ENCODE measurements at places on chromosomes 12 and 14.

DNA sequence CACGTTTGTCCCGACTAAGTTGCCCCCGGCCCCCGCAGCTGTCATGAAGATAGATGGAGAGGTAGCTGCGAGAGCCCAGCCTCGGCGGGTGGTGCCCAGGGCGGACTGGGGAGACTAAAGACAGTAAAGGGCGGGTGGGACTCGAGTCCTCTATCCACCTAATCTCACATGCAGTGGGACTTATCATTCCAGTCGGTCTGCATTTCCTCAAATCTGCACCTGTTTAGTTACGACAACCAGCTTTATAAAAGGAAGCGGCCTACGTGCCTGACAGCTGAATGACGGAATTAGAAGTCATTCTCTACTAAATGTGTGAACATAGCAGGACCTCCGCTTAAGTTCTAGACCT is 109.8 kb upstream of the EGLN3 start:
- DNase-seq, result no peak

DNA sequence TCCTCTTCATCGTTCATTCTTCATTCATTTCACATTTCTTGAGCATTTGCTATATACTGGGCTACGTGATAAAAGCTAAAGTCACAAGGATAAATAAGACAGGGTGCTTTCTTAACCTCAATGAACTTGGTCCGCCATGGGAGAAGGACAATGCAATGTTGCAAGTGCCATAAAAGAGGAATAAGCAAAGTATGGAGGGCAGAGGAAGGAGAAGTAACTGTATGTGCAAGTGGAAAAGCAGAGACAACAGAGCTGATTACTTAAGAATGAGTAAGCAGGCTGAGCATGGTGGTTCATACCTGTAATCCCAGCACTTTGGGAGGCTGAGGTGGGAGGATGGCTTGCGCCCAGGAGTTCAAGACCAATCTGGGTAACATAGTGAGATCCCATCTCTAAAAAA is 14.4 kb downstream of the AREL1 start:
- no peak for DNase-seq

DNA sequence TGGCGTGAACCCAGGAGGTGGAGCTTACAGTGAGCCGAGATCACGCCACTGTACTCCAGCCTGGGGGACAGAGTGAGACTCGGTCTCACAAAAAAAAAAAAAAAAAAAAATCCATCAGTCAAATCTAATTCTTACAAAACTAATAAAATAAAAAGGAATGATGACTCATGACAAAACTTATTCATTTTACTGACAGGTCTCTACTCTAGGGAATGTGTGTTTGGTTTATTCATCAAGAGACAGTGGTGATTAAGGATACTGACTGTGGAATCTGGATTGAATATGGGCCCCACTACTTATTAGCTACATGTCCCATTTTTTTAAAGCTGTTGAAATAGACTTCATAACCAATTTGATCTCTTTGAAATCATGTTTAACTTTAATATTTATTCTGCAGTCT is 29.3 kb upstream of the GAS2L3 start:
- no peak for DNase-seq

GRCh38 chr12:56457817-56458216 is 3.4 kb upstream of the MIP start:
- DNase-seq, result no peak

GRCh38 chr12:112848338-112848715 is 56.8 kb downstream of the RPH3A start:
- DNase-seq, result no peak

- no peak for DNase-seq
These were observed 1057.8 kb downstream of the FSCB start for GRCh38 chr14:43449291-43449690.

DNA sequence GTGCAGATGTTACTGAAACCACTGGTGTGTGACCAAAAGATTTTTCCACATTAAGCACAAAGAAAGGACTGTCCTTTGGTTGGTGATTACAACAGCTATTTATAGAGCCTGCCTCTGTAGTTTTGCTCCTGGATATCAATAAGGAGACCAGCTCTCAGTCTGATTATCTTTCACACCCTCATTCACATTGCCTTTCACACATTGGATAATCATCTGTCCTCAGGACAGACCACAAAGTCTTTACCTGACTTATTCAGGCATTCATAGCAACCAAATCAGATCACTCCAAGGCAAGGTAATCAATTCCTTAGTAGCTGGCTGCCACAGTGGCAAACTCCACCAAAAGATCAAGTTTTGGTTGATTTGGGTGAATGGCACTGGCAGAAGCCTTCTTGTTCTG is 59.6 kb upstream of the CPSF6 start:
- DNase-seq, result no peak

- no peak for DNase-seq
These were observed 139.3 kb downstream of the PTPN11 start for GRCh38 chr12:112557951-112558630.

GRCh38 chr12:131684015-131684725 is 26.7 kb upstream of the SFSWAP start:
- DNase-seq, result no peak

GRCh38 chr12:4091016-4091743 is 182.4 kb upstream of the CCND2 start:
- DNase-seq, result no peak

GRCh38 chr12:66600903-66601302 is 78.0 kb downstream of the GRIP1 start:
- no peak for DNase-seq

- no peak for DNase-seq
These were observed 147.4 kb upstream of the NUDT4 start for GRCh38 chr12:93230326-93230720.

DNA sequence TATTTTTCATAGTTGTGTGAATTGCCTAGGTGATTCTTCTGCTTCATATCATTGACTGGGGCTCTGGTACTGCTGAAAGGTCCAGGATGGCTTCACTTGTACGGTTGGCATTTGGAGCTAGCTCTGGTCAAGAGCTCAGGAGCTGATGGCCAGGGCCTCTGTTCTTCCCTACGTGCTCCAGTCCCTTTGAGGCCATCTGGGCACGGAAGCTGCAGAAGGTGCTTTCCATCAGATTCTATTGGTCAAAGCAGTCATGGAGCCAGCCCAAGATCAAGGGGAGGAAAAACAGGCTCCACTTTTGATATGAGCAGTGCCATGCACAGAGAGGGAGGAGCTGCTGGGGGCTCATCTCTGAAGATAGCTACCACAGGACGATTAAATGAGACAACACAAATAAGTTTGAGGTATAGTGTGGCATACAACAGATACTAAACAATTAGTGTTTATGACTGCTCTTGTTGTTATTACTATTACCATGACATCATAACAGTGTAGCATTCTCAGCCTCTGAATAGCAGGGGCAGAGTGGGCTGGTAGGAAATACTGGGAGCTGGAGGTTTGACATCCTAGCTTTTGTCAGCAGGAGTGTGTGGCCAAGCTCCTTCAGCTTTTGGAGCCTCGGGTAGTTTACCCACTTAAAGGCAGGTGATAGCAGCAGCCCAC is 10.4 kb downstream of the KRT83 start:
- no peak for DNase-seq

- no peak for DNase-seq
These were observed 382.8 kb downstream of the ADAMTS20 start for GRCh38 chr12:43169115-43169681.

DNA sequence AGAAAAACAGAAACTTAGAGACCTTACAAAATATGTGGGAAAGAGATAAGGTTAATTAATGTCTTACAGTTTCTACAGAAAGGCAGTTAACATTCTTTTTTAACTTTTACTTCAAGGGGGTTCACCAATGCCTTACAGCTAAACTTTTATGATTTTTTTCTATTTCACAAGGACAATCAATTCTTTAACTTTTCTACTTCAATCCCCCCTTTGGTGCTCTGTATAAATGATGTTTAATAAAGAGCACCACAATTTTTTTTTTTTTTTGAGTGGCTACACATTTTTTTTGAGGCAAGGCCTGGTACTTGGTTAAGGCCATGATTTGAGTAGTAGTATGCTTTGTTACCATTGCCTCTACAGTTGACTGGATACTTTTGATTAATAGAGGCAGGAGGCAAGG is 279.6 kb downstream of the PRKD1 start:
- no peak for DNase-seq

- no peak for DNase-seq
These were observed 9.2 kb downstream of the EXOC3L4 start for GRCh38 chr14:103103461-103104388.

Measured in activated effector memory CD4-positive, alpha-beta T cell treated with Interleukin-2 at 50 U/mL for 16 hours (primary cell).